ENCODE measurements at places on chromosomes 3 and 15. TPM values are rescaled to one million over a fixed set of nuclear protein-coding genes. Genes with fewer than 3 reads are reported as not detected.

CCR9 gene
- not detected for total RNA-seq

IDH3A gene
- total RNA-seq, result 122 TPM

CCDC39 gene
- not detected for total RNA-seq

CFAP100 gene
- total RNA-seq, result not detected

CAND2 gene
- 54.0 TPM for total RNA-seq
